ENCODE measurements at places on chromosomes 6 and 20. TPM values are rescaled to one million over a fixed set of nuclear protein-coding genes. Genes with fewer than 3 reads are reported as not detected.

Gene RBBP9
- 9.8 TPM for polyA plus RNA-seq

Gene FOXA2
- polyA plus RNA-seq, result not detected

Gene DLL1
- 7.0 TPM for polyA plus RNA-seq

Gene KCNK15
- polyA plus RNA-seq, result not detected

Gene ANKRD66
- polyA plus RNA-seq, result not detected

Gene LIN28B
- not detected for polyA plus RNA-seq

Gene APOBEC2
- not detected for polyA plus RNA-seq

Gene C20orf202
- polyA plus RNA-seq, result not detected

Gene HTR1E
- not detected for polyA plus RNA-seq

Gene HLA-DQB2
- polyA plus RNA-seq, result 3.8 TPM

Gene SERINC3
- 215 TPM for polyA plus RNA-seq

Gene CRISP3
- not detected for polyA plus RNA-seq

Gene GSTA2
- not detected for polyA plus RNA-seq

Gene PTCRA
- polyA plus RNA-seq, result 3.1 TPM

Gene EYA4
- polyA plus RNA-seq, result not detected

Gene FAM83B
- not detected for polyA plus RNA-seq

Gene SLPI
- polyA plus RNA-seq, result not detected

Gene BPIFA1
- not detected for polyA plus RNA-seq

Gene FAM162B
- not detected for polyA plus RNA-seq

Gene NKX2-2
- not detected for polyA plus RNA-seq

Gene LY86
- polyA plus RNA-seq, result 26.3 TPM

Measured in immature natural killer cell (primary cell).